ENCODE measurements at places on chromosomes 1 and 21. TPM values are rescaled to one million over a fixed set of nuclear protein-coding genes. Genes with fewer than 3 reads are reported as not detected.

GRCh38 chr1:227315629-227316346 lies 2.5 kb downstream of the CDC42BPA start:
- peaks cover 54% of the 10 kb centered on the region for H3K27me3 ChIP-seq
- H3K36me3 ChIP-seq = peaks cover 3% of the 10 kb centered on the region
- DNase-seq = no peak
- H3K4me1 ChIP-seq = peaks cover 22% of the 10 kb centered on the region

The FHAD1 gene
- not detected for total RNA-seq

- H3K36me3 ChIP-seq = peaks cover 32% of the 10 kb centered on the region
- peaks cover 56% of the 10 kb centered on the region for H3K4me1 ChIP-seq
- peaks cover 4% of the 10 kb centered on the region for H3K27me3 ChIP-seq
- peak overlapping the region; percentile 73 for H3K4me3 ChIP-seq
- DNase-seq = peak; percentile 59
- H3K27ac ChIP-seq = peak overlapping the region; percentile 82
Measured at GRCh38 chr21:44354775-44355771, 1.7 kb downstream of the TRPM2 start.

GRCh38 chr1:214566158-214567104 lies 15.0 kb upstream of the PTPN14 start:
- peaks cover 2% of the 10 kb centered on the region for H3K27me3 ChIP-seq
- H3K4me1 ChIP-seq = no peaks in the 10 kb centered on the region
- DNase-seq = no peak
- H3K27ac ChIP-seq = no peak overlapping the region
- H3K4me3 ChIP-seq = no peak overlapping the region

The NPHS2 gene
- not detected for total RNA-seq

The ZBTB8A gene
- 0.20 TPM for total RNA-seq

GRCh38 chr1:174850726-174851125 lies 149.0 kb upstream of the CACYBP start:
- H3K4me1 ChIP-seq = peaks cover 4% of the 10 kb centered on the region
- peaks cover 3% of the 10 kb centered on the region for H3K36me3 ChIP-seq
- no peak overlapping the region for H3K27ac ChIP-seq
- no peaks in the 10 kb centered on the region for H3K27me3 ChIP-seq
- no peak for DNase-seq

DNA sequence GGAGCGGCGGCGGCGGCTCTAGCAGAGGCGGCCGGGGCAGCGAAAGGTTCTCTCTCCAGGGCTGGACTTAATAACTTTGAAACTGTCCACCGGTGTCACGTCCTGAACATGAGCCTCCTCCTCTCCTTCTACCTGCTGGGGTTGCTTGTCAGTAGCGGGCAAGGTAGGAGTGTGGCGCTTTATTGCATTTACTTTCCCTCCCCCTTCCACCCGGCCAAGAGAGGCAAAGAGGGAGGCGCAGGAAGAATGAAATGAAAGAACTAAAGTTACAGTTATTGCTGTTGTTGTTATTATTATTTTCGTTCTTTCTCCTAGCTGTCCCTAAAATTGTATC lies 214 bp downstream of the NCAM2 start:
- H3K36me3 ChIP-seq = no peaks in the 10 kb centered on the region
- H3K27ac ChIP-seq = no peak overlapping the region
- H3K4me1 ChIP-seq = peaks cover 11% of the 10 kb centered on the region
- peak overlapping the region; percentile 61 for H3K4me3 ChIP-seq
- no peak for DNase-seq
- H3K27me3 ChIP-seq = peaks cover 26% of the 10 kb centered on the region

The MXRA8 gene
- 0.15 TPM for total RNA-seq

DNA sequence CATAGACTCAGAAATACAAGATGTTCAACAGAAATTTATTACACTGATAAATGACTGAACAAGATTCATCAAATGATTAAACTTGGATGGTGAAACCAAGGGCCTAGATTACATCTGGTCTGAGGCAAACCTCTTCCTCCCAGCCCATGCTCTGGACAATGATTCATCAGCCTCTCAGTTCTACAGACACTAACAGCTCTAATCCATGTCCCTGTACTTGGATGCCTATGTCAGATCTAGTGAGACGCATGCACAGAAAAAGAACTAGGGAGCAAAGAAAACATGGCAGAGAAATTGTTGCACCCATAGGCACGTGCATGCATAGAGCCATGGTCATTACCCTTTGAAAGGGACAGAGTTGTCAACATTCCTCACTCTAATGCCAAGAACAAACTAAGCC lies 250.1 kb downstream of the KCNH1 start:
- H3K4me3 ChIP-seq = no peak overlapping the region
- no peak for DNase-seq
- H3K27ac ChIP-seq = no peak overlapping the region
- H3K36me3 ChIP-seq = no peaks in the 10 kb centered on the region
- peaks cover 2% of the 10 kb centered on the region for H3K4me1 ChIP-seq

- no peaks in the 10 kb centered on the region for H3K27me3 ChIP-seq
- H3K4me1 ChIP-seq = no peaks in the 10 kb centered on the region
Measured at GRCh38 chr1:60108196-60108595, 34.6 kb upstream of the C1orf87 start.

GRCh38 chr1:51002516-51002915 lies 32.5 kb downstream of the CDKN2C start:
- H3K36me3 ChIP-seq = peaks cover 3% of the 10 kb centered on the region
- no peak overlapping the region for H3K27ac ChIP-seq
- no peaks in the 10 kb centered on the region for H3K4me1 ChIP-seq
- H3K4me3 ChIP-seq = no peak overlapping the region
- no peak for DNase-seq

All from activated CD4-positive, alpha-beta T cell treated with anti-CD3 and anti-CD28 coated beads, Interleukin-2, amount 10 ng/mL, durations not matched to agents 7 days and 5 days (primary cell).